ENCODE measurements at places on chromosomes 5 and 9. TPM values are rescaled to one million over a fixed set of nuclear protein-coding genes. Genes with fewer than 3 reads are reported as not detected.

GRCh38 chr5:126816649-126817048 lies 39.7 kb downstream of the LMNB1 start:
- DNase-seq: no peak
- H3K4me1 ChIP-seq: no peaks in the 10 kb centered on the region
- peaks cover 61% of the 10 kb centered on the region for H3K36me3 ChIP-seq
- no peak overlapping the region for H3K27ac ChIP-seq
- H3K4me3 ChIP-seq: no peak overlapping the region

DNA sequence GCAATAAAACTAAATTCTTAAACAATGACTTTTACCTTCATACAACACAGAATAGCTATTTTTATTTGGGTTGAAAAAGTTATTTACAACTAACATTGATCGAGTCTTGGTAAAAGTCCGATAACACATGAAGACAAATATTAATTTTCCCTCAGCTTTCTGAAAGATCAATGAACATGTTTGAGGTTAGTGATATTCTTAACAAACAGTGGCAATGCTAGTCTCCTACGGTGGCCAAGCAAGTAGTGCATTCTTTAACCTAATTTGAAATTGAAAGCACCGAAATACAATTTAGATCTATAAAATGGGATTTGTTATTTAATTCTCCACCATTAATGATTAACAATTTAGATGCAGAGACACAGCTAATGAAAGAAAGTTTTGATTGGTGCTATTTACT lies 435.1 kb downstream of the HCN1 start:
- H3K4me3 ChIP-seq: no peak overlapping the region
- DNase-seq: no peak
- no peaks in the 10 kb centered on the region for H3K4me1 ChIP-seq

- DNase-seq: no peak
- no peaks in the 10 kb centered on the region for H3K36me3 ChIP-seq
- no peak overlapping the region for H3K27ac ChIP-seq
- H3K4me3 ChIP-seq: no peak overlapping the region
- no peaks in the 10 kb centered on the region for H3K27me3 ChIP-seq
- no peaks in the 10 kb centered on the region for H3K4me1 ChIP-seq
These were observed 1564.4 kb downstream of the EFNA5 start for GRCh38 chr5:106106384-106106783.

GRCh38 chr5:113600255-113600905 lies 86.9 kb downstream of the YTHDC2 start:
- no peaks in the 10 kb centered on the region for H3K36me3 ChIP-seq
- no peaks in the 10 kb centered on the region for H3K27me3 ChIP-seq
- H3K4me1 ChIP-seq: peaks cover 16% of the 10 kb centered on the region
- no peak overlapping the region for H3K27ac ChIP-seq

GRCh38 chr5:145162626-145163025 lies 672.5 kb downstream of the PRELID2 start:
- no peaks in the 10 kb centered on the region for H3K4me1 ChIP-seq
- H3K4me3 ChIP-seq: no peak overlapping the region
- H3K27ac ChIP-seq: no peak overlapping the region
- no peaks in the 10 kb centered on the region for H3K36me3 ChIP-seq
- no peaks in the 10 kb centered on the region for H3K27me3 ChIP-seq

DNA sequence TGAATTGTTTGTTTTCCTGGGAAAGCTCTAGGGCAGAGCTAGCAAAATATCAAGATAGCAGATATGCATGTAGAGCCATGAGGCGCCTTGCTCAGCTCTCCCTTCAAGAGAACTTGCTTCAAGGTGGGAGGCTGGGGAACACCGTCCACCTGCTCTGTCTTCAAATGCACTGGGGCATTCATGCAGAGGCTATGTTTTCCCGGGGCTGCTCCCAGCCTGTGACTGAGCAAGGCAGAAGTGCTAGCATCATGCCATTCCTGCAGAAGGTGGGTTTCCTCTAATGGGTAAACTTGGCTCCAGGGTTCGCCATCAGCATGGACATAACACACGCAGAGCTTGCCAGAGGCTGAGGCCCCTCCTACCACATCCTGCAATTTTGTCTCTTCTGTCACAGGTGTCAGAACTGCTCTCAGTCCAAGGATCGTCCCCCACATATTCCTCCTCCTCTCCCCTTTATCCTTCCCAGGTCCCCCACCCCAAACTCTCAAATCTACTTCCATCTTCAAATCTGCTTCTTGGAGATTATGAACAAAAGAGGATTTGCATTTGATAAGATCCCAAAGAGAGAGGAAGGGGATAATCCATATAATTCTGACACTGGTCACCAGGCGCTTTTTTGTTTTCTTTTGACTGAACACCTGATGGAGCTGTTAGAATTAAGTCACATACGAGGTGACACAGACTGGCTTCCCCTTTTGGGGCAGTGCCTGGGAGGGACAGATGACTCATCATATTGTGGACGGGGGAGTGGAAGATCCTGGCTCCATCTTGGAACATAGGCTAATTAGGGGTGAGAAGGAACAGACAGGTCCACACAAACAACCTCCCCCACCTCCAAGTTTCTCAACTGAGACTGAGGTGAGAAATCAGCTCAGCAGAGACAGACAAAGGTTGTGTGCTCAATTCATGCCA lies 85.0 kb upstream of the TAF11L2 start:
- H3K36me3 ChIP-seq: no peaks in the 10 kb centered on the region
- no peak overlapping the region for H3K27ac ChIP-seq
- DNase-seq: no peak
- H3K4me1 ChIP-seq: no peaks in the 10 kb centered on the region
- H3K27me3 ChIP-seq: no peaks in the 10 kb centered on the region
- no peak overlapping the region for H3K4me3 ChIP-seq

DNA sequence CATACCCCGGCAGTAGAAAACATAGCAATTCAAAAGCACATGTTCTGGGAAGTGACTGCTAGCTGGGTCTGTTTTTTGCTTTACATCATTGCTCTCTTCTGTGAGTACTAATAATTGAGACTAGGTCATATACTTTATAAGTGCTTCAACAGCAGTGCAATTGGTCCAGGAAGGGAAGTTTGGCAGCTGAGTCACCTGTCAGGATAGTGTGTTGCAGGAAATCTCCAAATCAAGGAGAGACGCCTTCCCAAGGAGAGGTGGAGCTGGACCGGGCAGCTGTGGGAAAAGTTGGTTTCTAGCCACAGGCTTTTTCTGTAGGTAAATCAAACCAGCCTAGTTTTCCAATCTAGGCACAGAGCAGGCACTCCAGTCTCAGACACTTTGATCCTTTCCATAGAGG lies 330.1 kb downstream of the ENC1 start:
- no peak overlapping the region for H3K4me3 ChIP-seq
- H3K27me3 ChIP-seq: no peaks in the 10 kb centered on the region
- DNase-seq: no peak
- peaks cover 7% of the 10 kb centered on the region for H3K4me1 ChIP-seq
- H3K36me3 ChIP-seq: no peaks in the 10 kb centered on the region

DNA sequence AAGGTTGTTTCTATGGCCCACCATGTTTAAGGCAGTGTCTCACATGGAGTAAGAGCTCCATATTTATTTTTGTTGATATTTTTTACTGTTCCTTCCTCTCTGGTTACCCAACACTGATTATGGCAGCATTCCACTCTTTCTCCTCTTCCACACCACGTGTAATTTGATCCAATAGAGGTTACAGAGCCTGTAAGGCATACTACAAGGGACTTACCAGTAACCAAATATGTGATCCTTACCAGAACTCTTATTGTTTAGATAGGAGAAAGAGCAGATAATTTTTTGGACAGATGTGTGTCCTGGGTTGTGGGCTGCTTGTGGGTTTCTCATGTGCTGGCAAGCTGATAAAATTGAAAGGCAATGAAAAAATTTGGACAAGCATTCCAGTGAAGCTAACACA lies 261.3 kb downstream of the TMEM167A start:
- no peak overlapping the region for H3K27ac ChIP-seq
- H3K4me1 ChIP-seq: no peaks in the 10 kb centered on the region
- H3K36me3 ChIP-seq: no peaks in the 10 kb centered on the region
- H3K4me3 ChIP-seq: no peak overlapping the region
- H3K27me3 ChIP-seq: no peaks in the 10 kb centered on the region

- DNase-seq: no peak
- H3K36me3 ChIP-seq: no peaks in the 10 kb centered on the region
- no peaks in the 10 kb centered on the region for H3K27me3 ChIP-seq
- H3K4me1 ChIP-seq: no peaks in the 10 kb centered on the region
- no peak overlapping the region for H3K4me3 ChIP-seq
These were observed 70.3 kb downstream of the FYB1 start for GRCh38 chr5:39148983-39149534.

GRCh38 chr9:15155323-15155722 lies 151.7 kb downstream of the TTC39B start:
- no peak overlapping the region for H3K4me3 ChIP-seq
- no peaks in the 10 kb centered on the region for H3K36me3 ChIP-seq
- peak overlapping the region; percentile 88 for H3K27ac ChIP-seq
- peaks cover 6% of the 10 kb centered on the region for H3K4me1 ChIP-seq
- H3K27me3 ChIP-seq: no peaks in the 10 kb centered on the region
- DNase-seq: no peak

DNA sequence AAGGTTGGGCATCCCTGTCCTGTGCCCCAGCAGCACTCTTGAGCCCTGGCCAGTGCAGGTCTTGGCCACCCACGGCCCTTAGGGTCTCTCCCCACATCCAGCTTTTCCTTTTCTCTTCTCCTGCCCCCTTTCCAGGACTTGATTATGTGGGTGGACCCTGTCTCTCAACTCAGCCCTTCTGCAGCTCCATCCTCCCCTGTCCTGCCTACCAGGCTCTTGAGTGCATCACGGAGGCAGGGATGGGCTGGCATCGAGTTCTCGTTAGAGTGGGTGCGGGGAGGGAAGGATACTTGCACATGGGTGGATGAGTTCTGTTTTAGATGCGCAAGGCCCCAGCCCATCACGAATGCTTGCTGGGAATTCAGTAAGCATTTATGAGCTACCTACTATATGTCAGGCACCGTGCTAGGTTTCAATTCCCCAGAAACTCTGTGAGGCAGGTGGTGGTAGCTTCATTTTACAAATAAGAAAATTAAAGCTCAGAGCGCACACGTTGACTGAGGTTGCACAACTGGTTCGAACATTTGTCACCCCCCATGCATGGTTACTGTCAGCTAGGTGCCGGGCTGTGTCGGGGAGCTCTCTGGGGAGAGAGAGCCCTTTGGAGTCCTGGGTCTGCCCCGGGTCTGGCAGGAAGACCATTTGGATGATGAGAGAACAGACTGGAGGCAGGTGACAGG lies 144.6 kb upstream of the PITX1 start:
- DNase-seq: no peak
- no peak overlapping the region for H3K4me3 ChIP-seq
- H3K27me3 ChIP-seq: no peaks in the 10 kb centered on the region

- no peaks in the 10 kb centered on the region for H3K27me3 ChIP-seq
- no peak for DNase-seq
- H3K4me1 ChIP-seq: no peaks in the 10 kb centered on the region
- H3K4me3 ChIP-seq: no peak overlapping the region
These were observed 31.8 kb downstream of the ZFAND5 start for GRCh38 chr9:72333197-72333596.

DNA sequence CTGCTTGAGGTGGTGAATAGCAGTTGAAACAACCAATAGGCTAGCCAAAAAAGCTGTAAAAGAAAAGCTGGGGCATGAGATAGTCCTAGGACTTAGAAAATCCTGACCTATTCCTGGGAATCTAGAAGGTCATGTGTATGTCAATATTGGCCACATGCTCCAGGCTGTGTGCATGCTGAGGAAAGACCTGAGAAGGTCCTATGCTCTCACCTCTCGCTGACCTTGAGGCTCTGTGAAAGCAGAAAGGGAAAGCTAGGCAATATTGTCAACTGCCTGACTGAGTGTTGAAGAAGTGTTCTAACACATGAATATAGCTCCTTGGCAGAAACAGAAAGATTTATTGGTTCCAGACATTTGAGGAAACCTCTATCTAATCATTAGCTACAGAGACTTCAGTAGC lies 19.8 kb downstream of the TAS2R1 start:
- H3K4me3 ChIP-seq: no peak overlapping the region
- no peaks in the 10 kb centered on the region for H3K4me1 ChIP-seq
- no peaks in the 10 kb centered on the region for H3K27me3 ChIP-seq
- H3K36me3 ChIP-seq: no peaks in the 10 kb centered on the region
- no peak overlapping the region for H3K27ac ChIP-seq
- no peak for DNase-seq

DNA sequence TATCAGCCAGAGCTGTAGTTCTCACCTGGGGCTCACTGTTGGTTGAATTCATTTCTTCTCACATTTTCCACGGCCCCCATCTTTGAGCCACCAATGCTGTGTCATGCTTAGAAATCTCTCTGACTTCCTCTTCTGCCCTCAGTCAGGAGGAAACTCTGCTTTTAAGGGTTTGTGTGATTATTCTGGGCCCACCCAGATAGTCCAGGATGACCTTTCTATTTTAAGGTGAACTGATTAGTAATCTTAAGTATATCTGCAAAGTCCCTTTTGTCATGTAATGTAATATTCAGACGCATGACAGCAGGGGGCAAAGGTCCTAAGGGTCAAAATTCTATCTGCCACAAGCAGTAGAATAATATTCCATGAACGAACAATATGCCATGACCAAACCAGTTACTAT lies 88.4 kb downstream of the AK8 start:
- DNase-seq: no peak
- H3K27me3 ChIP-seq: no peaks in the 10 kb centered on the region
- H3K4me3 ChIP-seq: no peak overlapping the region
- H3K27ac ChIP-seq: no peak overlapping the region
- H3K4me1 ChIP-seq: no peaks in the 10 kb centered on the region

DNA sequence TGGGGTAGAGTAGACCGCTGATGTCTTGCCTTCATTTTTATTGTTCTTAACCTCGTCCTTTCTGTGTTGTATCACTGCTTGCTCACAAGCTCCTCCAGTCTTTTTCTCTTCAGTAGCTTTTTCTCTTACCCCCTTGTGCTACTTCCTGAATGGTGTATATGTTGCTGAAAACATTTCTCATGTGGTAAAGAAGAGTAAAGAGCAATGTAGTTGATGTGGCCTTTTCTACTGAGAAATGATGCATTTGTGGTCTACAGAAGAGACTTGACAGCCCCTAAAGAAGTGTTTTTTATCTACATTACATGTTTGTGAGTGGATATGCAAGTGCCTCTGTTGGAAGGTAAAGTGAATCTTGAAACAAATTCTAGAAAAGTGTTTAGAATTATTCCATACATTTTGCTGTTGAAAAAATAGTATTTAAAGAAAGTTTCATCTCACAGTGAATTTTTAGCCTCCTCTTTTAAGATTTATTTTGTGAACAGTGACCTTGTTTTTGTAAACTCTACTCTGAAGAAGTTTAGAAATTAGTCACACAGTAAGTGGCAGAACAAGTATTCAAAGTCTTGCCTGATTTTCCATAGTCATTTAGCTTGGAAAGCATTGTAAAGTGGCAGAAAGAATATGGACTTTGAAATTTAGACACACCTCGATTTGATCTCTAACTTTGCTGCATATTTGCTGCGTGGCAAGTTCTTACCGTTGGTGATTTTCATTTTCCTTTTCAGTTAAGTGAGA lies 17.4 kb downstream of the CDC42SE2 start:
- DNase-seq: no peak
- no peak overlapping the region for H3K4me3 ChIP-seq
- no peaks in the 10 kb centered on the region for H3K4me1 ChIP-seq
- H3K36me3 ChIP-seq: no peaks in the 10 kb centered on the region

The MAMDC2 gene
- total RNA-seq: 23.9 TPM

The CDO1 gene
- total RNA-seq: 2.7 TPM

The DPYSL3 gene
- 13.7 TPM for total RNA-seq
